Urinary bladder (tissue), 4 donors: ENCODE measurements at places on chromosomes 5 and 9. TPM values are rescaled to one million over a fixed set of nuclear protein-coding genes. Genes with fewer than 3 reads are reported as not detected.

The CACNA1B gene
- 0.63 TPM for total RNA-seq

The NTNG2 gene
- total RNA-seq, result 2.8 TPM

The OR1L4 gene
- total RNA-seq, result not detected

The IFNA21 gene
- not detected for total RNA-seq

The HNRNPA0 gene
- total RNA-seq, result 22.3 TPM

The TNFSF15 gene
- total RNA-seq, result 8.8 TPM

The PCSK1 gene
- 0.37 TPM for total RNA-seq

The PRRX2 gene
- total RNA-seq, result 8.6 TPM

The SLC4A9 gene
- 0.11 TPM for total RNA-seq

The PLEKHG4B gene
- total RNA-seq, result 3.7 TPM

The TRAF2 gene
- 7.9 TPM for total RNA-seq

The TMEM252 gene
- total RNA-seq, result not detected

The CA9 gene
- 0.37 TPM for total RNA-seq
